ENCODE measurements at places on chromosomes 4 and X.

- DNase-seq = no peak
- no peaks in the 10 kb centered on the region for H3K36me3 ChIP-seq
- H3K4me3 ChIP-seq = no peak overlapping the region
- H3K4me1 ChIP-seq = no peaks in the 10 kb centered on the region
- no peaks in the 10 kb centered on the region for H3K27me3 ChIP-seq
- no peak overlapping the region for H3K27ac ChIP-seq
Observed at GRCh38 chr4:136909626-136910025, 622.7 kb downstream of the PCDH18 start.

- H3K4me1 ChIP-seq = no peaks in the 10 kb centered on the region
- H3K4me3 ChIP-seq = no peak overlapping the region
Observed at GRCh38 chr4:65353098-65353497, 317.2 kb downstream of the EPHA5 start.

DNA sequence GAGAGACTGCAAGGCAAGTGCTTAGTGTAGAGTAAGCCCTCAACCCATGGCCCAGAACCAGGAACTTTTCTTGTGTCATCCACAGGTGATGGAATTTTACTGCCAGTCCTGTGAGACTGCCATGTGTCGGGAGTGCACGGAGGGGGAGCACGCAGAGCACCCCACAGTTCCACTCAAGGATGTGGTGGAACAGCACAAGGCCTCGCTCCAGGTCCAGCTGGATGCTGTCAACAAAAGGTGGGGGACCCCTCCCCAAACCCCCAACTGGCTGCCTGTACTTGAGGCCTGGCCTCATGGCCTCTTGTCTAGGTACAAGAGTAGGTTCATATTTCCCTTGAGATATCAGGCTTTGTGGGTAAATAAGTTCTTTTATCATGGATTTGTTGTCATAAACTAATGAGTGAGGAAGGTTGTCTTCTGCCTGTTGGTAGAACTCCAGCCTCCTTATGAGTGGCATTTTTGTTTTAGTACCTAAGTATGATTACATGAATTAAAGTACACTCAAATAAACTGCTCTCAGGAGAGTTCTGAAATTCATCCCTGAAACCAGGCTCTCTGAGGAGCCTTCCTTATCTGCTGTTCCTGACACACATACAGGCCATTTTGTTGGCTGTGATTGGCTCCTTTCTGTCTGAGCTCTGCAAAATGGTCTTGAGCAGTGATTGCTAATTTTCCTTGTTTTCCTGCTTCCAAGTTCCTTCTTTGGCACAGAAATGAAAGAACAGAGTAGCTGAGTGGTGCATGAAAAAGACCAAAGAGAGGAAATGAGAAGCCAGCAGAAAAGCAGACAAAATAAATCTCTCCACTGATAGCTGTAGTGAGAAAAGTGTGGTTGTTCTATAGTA lies 51.4 kb upstream of the MND1 start:
- no peak for DNase-seq
- no peak overlapping the region for H3K27ac ChIP-seq
- H3K4me1 ChIP-seq = no peaks in the 10 kb centered on the region

GRCh38 chr4:131427000-131427399 lies 1722.1 kb upstream of the PCDH10 start:
- H3K27ac ChIP-seq = no peak overlapping the region
- H3K27me3 ChIP-seq = no peaks in the 10 kb centered on the region
- no peaks in the 10 kb centered on the region for H3K4me1 ChIP-seq
- no peak overlapping the region for H3K4me3 ChIP-seq

GRCh38 chrX:96791559-96791958 lies 92.1 kb upstream of the RPA4 start:
- DNase-seq = no peak
- no peak overlapping the region for H3K4me3 ChIP-seq
- H3K27ac ChIP-seq = no peak overlapping the region
- H3K4me1 ChIP-seq = no peaks in the 10 kb centered on the region
- no peaks in the 10 kb centered on the region for H3K36me3 ChIP-seq
- H3K27me3 ChIP-seq = no peaks in the 10 kb centered on the region

GRCh38 chrX:57918750-57919436 lies 8.6 kb upstream of the ZXDA start:
- no peaks in the 10 kb centered on the region for H3K27me3 ChIP-seq
- H3K36me3 ChIP-seq = no peaks in the 10 kb centered on the region
- H3K27ac ChIP-seq = no peak overlapping the region
- DNase-seq = no peak

- no peak overlapping the region for H3K27ac ChIP-seq
- no peaks in the 10 kb centered on the region for H3K36me3 ChIP-seq
- H3K4me3 ChIP-seq = no peak overlapping the region
- no peaks in the 10 kb centered on the region for H3K27me3 ChIP-seq
- H3K4me1 ChIP-seq = no peaks in the 10 kb centered on the region
Observed at GRCh38 chr4:182042945-182043344, 200.3 kb upstream of the TENM3 start.

DNA sequence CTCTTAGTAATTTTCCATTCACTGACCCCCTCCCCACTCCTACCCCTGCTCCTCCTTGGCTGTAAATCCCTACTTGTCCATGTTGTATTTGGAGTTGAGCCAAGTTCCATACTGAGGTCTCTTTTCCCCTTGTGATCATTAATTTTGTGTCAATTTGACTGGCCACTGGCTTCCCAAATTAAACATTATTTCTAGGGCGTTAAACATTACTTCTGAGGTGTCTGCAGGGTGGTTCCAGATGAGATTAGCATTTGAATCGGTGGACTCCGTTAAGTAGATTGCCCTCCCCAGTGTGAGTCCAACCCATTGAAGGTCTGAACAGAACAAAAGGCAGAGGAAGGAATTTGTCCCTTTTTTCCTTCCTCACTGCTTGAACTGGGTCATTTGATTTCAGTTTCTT lies 25.7 kb downstream of the SLC39A8 start:
- H3K4me1 ChIP-seq = 0 out of 2 replicates have a peak, but pooled peaks cover 6% of the 10 kb centered on the region
- H3K27ac ChIP-seq = no peak overlapping the region
- H3K27me3 ChIP-seq = no peaks in the 10 kb centered on the region
- no peaks in the 10 kb centered on the region for H3K36me3 ChIP-seq
- no peak for DNase-seq

DNA sequence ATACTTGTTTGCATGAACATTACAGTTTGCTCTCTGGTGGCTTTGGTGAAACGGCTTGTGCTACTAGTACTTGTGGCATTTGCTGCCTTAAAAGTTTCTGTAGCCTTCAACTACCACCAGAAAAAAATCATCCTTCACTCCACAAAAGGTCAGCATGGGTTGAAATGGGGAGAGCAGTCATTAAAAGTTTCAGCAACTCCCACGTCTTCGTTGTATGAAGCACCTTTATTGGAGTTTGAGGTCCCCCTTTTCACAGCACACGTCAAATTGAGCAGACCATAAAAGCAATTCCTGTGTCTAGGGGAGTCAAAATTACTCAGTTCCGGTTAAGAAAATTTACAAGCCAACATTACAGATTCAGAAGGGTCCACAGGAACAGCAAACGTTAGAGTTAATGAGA lies 23.0 kb upstream of the CCNA2 start:
- H3K27me3 ChIP-seq = no peaks in the 10 kb centered on the region
- no peaks in the 10 kb centered on the region for H3K36me3 ChIP-seq
- no peak overlapping the region for H3K27ac ChIP-seq
- no peak for DNase-seq
- H3K4me3 ChIP-seq = no peak overlapping the region

DNA sequence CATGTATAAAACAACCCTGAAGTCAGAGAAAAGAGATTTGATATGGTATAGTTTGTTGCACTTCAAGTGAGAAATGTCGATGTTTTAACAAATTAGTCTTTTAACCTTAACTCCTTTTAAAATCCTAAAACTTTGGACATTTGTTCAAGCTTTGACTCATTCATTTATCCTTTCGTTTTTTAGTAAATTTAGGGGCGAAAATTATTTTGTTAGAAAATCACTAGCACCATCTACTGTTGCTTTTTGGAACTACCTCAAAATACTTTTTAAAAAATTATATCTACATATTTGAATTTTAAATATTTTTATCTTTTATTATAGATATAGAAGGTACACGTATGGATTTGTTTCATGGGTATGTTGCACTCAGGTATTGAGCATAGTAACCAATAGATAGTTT lies 165.1 kb upstream of the POF1B start:
- H3K4me1 ChIP-seq = no peaks in the 10 kb centered on the region
- no peaks in the 10 kb centered on the region for H3K36me3 ChIP-seq
- H3K27me3 ChIP-seq = no peaks in the 10 kb centered on the region
- H3K27ac ChIP-seq = no peak overlapping the region
- no peak overlapping the region for H3K4me3 ChIP-seq

- no peak overlapping the region for H3K27ac ChIP-seq
- H3K27me3 ChIP-seq = no peaks in the 10 kb centered on the region
- no peak for DNase-seq
Observed at GRCh38 chr4:6122496-6122895, 77.9 kb downstream of the JAKMIP1 start.

DNA sequence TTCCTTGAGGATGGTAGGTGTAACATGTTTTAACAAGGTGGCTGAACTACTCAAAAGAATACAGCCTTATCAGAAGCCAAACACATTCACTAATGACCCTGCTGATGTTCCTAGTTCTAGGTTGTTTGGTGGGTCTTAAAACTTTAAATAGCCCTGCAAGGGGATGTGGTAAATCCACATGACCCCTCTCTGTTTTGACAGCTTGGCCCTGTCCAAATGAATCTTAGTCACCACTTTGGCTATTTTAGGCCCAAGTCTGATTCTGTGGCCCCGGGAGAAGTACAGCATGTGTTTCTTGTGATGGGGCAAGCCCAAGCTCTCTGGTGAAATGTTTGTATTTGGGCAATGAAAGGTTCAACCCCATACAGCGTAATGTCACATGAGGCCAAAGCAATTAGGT lies 54.5 kb upstream of the GPR34 start:
- no peaks in the 10 kb centered on the region for H3K4me1 ChIP-seq
- no peak for DNase-seq
- no peaks in the 10 kb centered on the region for H3K36me3 ChIP-seq
- H3K4me3 ChIP-seq = no peak overlapping the region
- no peaks in the 10 kb centered on the region for H3K27me3 ChIP-seq

DNA sequence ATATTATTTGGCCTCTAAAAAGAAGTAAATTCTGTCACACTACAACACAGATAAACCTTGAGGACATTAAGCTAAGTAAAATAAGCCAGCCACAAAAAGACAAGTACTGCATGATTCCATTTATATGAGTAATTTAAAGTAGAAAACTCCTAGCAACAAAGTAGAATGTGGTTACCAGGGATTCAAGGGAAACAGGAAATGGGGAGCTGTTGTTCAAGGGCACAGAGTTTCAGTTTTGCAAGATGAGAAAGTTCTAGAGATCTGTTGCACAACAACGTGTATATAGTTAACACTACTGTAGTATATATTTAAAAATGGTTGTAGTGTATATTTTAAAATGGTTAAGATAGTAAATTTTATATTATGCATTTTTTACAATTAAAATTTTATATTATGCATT lies 25.4 kb downstream of the SEC31A start:
- no peaks in the 10 kb centered on the region for H3K27me3 ChIP-seq
- DNase-seq = no peak
- H3K36me3 ChIP-seq = no peaks in the 10 kb centered on the region
- no peaks in the 10 kb centered on the region for H3K4me1 ChIP-seq

DNA sequence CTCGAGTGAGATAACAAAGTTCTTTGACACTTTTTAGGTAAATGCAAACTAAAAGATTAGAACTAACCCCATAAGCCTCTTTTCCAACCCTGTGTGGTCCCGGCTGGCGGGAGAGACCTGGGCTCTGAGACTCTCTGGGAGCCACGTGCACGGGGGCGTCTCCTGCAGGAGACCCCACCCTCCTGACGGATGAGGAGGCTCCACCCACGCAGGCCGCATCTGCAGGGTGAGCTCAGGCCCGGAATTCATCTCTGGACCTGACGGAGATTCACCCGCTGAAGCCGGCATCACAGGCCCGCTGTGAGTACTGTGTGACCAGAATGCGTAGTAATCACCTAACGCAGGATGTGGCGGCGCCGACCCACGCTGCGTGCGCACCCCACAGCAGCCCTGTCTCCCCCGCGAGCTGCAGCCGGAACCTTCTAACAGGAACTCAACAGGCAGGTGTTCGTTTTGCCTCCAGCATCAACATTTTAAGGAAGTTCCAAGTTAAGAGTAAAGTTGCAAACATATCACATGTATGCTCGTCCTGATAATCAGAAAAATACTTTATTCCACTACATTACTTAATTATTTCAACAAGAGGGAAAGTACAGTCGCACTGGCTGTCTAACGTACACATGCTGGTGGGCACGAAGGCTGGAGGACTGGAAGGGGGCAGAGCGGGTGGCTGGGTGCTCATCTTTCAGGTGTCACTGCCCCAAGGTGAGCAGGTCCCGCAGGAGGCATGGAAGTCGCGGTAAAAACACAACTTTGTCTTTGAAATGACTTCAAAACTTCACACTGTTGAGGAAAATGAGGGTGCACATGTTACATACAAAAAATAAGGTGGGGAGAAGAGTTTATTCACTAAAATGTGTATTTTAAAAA lies 44.5 kb downstream of the FGFRL1 start:
- H3K4me3 ChIP-seq = no peak overlapping the region
- no peak overlapping the region for H3K27ac ChIP-seq
- peak; percentile 42 for DNase-seq
- no peaks in the 10 kb centered on the region for H3K36me3 ChIP-seq
- H3K27me3 ChIP-seq = no peaks in the 10 kb centered on the region

DNA sequence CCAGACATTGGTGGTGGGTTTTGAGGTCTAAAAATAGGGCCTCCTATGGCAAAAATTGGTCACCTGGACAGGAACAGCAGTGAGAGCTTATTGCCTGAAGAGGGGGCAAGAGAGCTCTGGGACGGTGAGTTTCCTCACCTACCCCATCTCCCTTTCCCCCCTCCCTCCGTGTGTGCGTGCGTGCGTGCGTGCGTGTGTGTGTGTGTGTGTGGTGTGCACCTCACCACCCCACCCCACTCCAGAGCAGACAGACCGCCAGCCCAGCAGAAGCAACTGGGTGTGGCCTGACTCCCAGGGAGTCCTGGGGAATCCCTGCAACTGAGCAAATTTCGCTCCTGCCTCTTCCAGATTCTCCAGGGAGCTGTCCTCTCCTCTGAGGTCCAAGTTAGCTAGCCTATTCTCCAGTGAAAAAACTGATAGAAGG lies 44.7 kb downstream of the PRPS1 start:
- no peak overlapping the region for H3K4me3 ChIP-seq
- peak; percentile 42 for DNase-seq
- no peaks in the 10 kb centered on the region for H3K36me3 ChIP-seq
- H3K27ac ChIP-seq = no peak overlapping the region
- 0 out of 2 replicates have a peak, but pooled peaks cover 6% of the 10 kb centered on the region for H3K4me1 ChIP-seq

DNA sequence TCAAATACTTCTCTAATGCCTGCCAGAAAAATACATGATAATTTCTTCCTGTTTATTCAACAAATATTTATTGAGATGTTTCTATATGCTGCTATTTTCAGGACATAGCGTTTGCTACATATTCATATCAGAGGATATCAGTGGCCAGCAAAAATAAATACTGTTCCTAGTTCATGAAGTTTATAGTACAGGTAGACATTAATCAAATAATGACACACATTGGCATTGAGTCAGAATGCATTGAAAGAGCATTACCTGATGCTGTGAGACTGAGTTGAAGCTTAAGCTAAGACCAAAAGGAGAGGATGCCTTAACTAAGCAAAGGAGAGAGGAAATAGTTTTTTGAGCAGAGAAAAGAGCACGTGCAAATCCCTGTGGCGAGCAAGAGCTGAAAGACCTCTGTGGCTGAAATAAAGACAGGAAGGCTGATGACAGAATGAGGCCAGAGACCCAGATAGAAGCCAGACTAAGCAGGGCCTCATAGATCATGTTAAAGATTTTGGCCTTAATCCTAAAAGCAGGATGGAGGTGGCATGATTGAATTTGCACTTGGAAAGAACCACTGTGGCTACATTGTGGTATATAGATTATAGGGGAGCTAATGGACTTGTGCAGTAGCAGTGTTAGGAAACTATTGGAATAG lies 36.2 kb downstream of the FAM241A start:
- H3K4me1 ChIP-seq = no peaks in the 10 kb centered on the region
- no peaks in the 10 kb centered on the region for H3K27me3 ChIP-seq
- no peak overlapping the region for H3K4me3 ChIP-seq
- DNase-seq = no peak
- no peaks in the 10 kb centered on the region for H3K36me3 ChIP-seq
